Hematopoietic multipotent progenitor cell (in vitro differentiated cells): ENCODE measurements at places on chromosomes 2 and 18. TPM values are rescaled to one million over a fixed set of nuclear protein-coding genes. Genes with fewer than 3 reads are reported as not detected.

GRCh38 chr2:104413890-104414289, 440.0 kb upstream of the POU3F3 start:
- no peak for DNase-seq

- no peak for DNase-seq
Observed at GRCh38 chr2:178457390-178457886, 6.3 kb downstream of the PJVK start.

DNA sequence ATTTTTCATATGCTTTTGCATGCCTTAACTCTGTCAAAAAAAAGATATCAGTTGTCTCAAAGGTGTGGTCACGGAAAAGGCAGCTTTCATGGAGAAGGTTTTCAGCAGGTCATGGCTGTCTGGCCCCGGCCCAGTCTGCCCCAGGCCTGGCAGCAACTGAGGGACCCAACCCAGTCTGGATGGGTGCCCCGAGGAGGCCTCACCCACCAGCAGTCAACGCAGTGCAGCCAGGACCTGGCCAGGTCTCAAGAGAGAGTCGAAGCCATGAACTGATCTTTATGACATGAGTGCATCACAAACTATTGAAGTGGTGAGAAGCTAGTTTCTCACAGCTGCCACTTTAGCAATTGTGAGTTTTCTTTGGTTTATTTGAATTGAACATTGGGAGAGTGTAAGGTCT, 7.9 kb downstream of the TUBB6 start:
- no peak for DNase-seq

DNA sequence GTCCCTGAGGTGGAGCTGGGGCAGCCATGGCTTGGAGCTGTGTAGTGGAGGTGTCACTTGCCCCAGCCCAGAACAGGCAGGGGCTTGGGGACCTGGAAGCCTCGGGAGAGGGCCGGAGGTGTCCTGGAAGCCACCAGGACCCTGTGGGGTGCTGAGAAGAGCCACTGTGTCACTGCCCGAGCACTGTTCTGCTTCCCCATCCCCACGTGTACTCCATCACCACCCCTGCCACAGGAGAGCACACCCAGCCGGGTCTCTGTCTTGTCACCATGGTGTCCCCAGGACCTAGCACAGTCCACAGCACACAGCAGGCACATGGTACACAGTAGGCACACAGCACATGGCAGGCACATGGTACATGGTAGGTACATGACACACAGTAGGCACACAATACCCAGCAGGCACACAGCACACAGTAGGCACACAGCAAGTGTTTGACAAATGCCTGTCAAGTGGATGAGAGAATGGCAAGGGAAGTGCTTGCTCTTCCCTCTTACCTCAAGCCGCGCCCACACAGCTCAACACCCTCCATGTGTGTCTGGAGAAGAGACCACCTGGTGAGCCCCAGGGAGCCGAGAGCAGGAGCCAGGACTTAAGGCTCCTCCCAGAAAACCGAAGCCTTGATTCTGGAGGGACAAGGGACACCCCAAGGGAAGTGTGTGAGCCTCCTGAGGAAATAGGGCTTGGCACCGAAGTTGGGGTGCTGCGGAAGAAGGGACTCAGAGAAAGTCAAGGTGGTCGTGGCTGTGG, 13.3 kb downstream of the MBP start:
- DNase-seq = no peak

DNA sequence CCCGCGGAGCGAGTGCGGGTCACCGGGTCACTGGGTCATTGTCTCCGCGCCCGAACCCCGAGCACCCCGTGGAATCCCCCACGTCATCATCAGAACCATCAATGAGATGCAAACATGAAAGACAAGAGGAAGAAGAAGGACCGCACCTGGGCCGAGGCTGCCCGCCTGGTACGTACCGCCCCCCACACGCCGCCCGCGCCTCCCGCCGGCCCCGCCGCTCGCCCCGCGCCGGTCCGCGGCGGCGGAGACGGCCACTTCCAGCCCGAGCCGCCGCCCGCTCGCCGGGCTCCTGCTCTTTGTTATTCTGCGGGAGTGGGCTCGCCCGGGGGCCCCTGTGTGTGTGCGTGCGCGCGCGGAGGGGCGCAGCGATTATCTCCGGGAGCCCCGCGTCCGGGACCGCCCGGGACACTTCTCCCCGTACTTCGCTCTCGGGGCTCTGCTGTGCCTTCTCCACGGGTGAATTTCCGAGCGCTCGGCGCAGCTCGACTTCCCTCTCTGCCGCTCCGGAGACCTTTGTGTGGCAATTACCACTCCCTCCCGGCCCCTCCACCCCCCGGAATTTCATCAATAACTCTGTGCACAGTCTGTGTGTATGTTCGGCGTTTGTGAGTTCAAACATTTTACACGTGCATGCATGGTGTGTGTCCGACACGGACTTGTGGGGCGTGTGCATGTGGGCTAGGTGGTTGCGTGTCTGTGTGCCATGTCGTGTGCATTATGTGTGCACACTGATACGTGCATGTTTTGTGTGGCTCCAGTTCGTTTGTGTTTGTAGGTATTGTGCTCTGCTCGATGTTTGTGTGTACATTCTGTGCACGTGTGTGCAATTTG, 714 bp downstream of the ASXL3 start:
- DNase-seq = no peak

DNA sequence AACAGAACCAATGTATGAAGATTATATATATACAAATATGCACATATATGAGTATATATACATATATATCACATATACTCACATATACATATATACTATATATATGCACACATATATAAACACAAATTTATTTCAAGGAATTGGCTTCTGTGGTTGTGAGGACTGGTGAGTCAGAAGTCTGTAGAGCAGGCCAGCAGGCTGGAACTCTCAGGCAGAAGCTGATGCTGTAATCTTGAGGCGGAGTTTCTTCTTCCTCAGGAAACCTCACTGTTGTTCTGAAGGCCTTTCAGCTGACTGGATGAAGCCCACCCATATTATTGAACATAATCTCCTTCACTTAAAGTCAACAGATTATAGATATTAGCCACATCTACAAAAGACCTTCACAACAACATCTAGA, 143.9 kb upstream of the CREB1 start:
- peak; percentile 37 for DNase-seq

The SIX3 gene
- total RNA-seq = not detected

The FBXO48 gene
- total RNA-seq = 0.27 TPM

The MAL gene
- total RNA-seq = 0.54 TPM

The CTLA4 gene
- under 0.01 TPM for total RNA-seq

The PLCL1 gene
- total RNA-seq = 0.27 TPM
